ENCODE measurements at places on chromosomes 4 and X.

DNA sequence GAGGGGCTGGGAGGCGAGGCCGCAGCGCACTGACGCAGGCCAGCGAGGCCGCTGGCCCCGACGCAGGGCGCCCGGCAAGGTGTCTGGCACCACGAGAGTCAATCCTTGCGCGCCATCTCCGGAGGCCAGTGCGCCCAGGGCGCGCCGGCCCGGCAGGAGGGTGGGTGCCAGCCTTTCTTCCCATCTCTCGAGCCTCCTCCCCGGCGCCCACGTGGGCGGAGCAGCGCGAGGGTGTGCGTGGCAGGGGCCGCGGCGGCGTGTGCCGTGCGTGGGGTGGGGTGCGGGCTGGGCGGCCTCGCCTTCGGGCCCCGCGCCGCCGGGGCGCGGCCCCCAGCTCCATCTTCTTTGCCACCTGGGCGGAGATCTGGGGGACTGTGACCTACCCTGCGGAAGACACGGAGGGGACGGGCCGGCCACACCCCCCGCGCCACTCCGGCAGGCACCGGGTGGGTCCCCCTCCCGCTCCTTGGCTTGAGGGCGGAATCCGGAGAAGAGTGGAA is 877 bp downstream of the JAKMIP1 start:
- peaks cover 5% of the 10 kb centered on the region for H3K36me3 ChIP-seq
- H3K27me3 ChIP-seq = peaks cover 59% of the 10 kb centered on the region
- no peak overlapping the region for H3K27ac ChIP-seq
- peaks cover 33% of the 10 kb centered on the region for H3K4me1 ChIP-seq
- peak overlapping the region; percentile 79 for H3K4me3 ChIP-seq

- H3K27me3 ChIP-seq = no peaks in the 10 kb centered on the region
- H3K4me3 ChIP-seq = no peak overlapping the region
- no peak for DNase-seq
- H3K27ac ChIP-seq = no peak overlapping the region
These were observed 582.6 kb downstream of the RAPGEF2 start for GRCh38 chr4:159685340-159686092.

GRCh38 chr4:177566691-177567090 is 124.5 kb upstream of the AGA start:
- H3K36me3 ChIP-seq = no peaks in the 10 kb centered on the region
- no peak for DNase-seq
- no peaks in the 10 kb centered on the region for H3K27me3 ChIP-seq

DNA sequence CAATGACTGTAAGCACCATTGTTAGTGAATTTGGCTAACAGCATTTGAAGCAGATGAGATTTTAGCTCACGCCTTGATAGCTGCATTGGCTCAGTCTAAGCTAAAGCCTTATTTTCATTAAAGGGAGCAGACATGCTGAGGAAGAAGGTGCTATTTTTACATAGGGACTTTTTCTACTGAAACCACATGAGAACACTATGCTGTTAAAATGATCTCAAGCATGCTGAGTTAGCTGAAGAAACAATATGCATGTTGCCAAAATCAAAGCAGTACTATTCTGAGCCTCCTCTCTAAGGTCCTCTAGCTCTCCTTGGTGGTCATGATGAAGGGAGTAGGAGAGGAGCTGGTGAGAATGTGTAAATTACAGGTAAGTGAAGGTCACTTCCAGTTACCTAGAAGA is 134.4 kb upstream of the JADE1 start:
- no peak overlapping the region for H3K27ac ChIP-seq
- H3K36me3 ChIP-seq = no peaks in the 10 kb centered on the region
- H3K4me1 ChIP-seq = peaks cover 4% of the 10 kb centered on the region
- no peak overlapping the region for H3K4me3 ChIP-seq
- H3K27me3 ChIP-seq = no peaks in the 10 kb centered on the region

GRCh38 chr4:76197031-76197743 is 16.4 kb downstream of the SCARB2 start:
- no peaks in the 10 kb centered on the region for H3K27me3 ChIP-seq
- no peak overlapping the region for H3K4me3 ChIP-seq
- H3K27ac ChIP-seq = peak overlapping the region; percentile 17
- no peak for DNase-seq

GRCh38 chrX:49876750-49877149 is 2.5 kb upstream of the USP27X start:
- H3K27me3 ChIP-seq = peaks cover 51% of the 10 kb centered on the region
- no peaks in the 10 kb centered on the region for H3K36me3 ChIP-seq
- DNase-seq = no peak
- H3K4me3 ChIP-seq = no peak overlapping the region
- H3K4me1 ChIP-seq = peaks cover 29% of the 10 kb centered on the region

DNA sequence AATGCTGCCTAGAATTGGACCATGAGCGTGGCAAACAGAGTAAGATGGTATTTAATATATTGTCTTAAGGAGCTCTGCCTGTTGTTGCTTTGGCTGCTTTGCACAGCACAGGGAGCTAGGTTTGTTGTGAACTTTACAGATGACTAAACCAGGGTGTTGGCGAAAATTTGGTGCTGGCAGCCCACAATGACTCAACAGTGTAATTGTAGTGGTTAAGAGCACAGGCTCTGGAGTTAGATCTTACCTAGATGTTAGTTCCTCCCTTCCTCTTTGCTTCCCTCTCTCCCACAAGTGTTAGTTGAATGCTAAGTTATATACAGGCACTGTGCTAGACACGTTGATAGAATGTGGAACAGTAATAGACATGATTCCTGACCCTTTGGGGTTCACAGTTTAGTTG is 128.9 kb upstream of the TRPC5 start:
- H3K27ac ChIP-seq = no peak overlapping the region
- H3K36me3 ChIP-seq = no peaks in the 10 kb centered on the region
- peaks cover 2% of the 10 kb centered on the region for H3K4me1 ChIP-seq
- no peak overlapping the region for H3K4me3 ChIP-seq

DNA sequence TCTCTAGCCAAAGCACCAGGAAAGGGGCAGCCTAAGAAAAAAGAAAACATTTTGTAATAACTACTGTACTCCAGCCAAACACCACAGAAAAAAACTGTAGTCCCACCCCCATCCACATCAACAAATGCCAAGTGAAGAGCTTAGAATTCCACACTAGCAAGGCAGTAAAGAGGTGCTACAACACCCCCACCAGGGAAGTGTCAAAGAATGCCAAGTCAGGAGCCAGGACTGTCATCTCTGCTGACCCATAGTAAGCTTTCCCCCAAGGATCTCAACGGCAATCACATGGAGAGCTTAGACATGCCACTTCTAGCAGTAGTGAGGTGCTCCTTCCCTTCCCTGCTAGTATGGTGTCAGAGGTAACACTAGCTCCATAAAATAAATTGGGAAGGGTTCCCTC is 34.4 kb upstream of the CCDC160 start:
- H3K4me1 ChIP-seq = no peaks in the 10 kb centered on the region
- H3K36me3 ChIP-seq = no peaks in the 10 kb centered on the region
- no peak overlapping the region for H3K27ac ChIP-seq
- H3K27me3 ChIP-seq = peaks cover 45% of the 10 kb centered on the region
- no peak for DNase-seq
- no peak overlapping the region for H3K4me3 ChIP-seq

DNA sequence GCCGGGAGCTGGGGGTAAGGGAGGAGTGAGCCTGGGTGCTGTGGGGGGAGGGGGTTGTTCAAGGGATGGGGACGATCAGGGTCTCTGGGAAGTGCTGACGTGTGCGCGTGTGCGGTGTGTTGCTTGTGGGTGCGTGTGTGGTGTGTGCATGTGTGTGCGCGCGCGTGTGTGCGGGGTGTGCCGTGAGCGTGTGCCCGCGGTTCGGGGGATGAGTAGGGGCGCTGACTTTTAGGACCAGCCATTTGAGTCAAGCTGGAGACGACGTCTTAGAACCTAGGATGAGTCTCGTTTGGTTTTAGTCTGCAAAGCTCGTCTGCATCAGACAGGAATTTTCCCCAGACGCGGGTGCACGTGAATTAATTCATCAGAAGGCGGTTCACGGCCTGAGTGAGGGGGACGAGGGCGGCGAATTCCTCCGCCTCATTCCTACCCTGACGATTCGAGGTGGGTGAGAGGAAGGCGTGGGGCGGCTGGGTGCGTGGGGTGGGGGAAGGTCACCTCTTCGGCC is 950 bp upstream of the TMEM271 start:
- H3K36me3 ChIP-seq = no peaks in the 10 kb centered on the region
- no peak overlapping the region for H3K27ac ChIP-seq
- peaks cover 71% of the 10 kb centered on the region for H3K27me3 ChIP-seq
- no peak for DNase-seq
- H3K4me3 ChIP-seq = peak overlapping the region; percentile 48
- H3K4me1 ChIP-seq = peaks cover 14% of the 10 kb centered on the region

GRCh38 chrX:46788902-46789301 is 30.0 kb upstream of the SLC9A7 start:
- peaks cover 21% of the 10 kb centered on the region for H3K27me3 ChIP-seq
- H3K36me3 ChIP-seq = no peaks in the 10 kb centered on the region
- H3K4me3 ChIP-seq = no peak overlapping the region
- DNase-seq = no peak

DNA sequence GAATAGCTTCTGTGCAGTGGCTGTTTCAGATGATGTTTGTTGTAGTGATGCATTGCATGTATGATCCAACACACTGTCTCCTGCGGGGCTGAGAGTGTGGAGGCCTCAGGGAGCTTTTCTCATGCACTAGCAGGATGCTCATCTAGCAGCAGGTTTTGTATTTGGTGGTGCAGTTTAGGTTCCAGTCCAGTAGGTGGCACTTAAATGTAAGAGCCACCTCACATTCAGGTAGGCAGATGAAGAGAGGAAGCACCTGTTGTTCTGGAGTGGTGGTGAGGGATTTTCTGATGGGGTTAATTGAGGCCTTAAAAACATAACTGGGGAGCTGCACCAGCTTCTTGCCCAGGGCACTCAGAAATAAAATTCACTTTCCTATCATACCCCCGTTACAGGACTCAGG is 300.9 kb downstream of the SPIN4 start:
- peaks cover 19% of the 10 kb centered on the region for H3K27me3 ChIP-seq
- no peaks in the 10 kb centered on the region for H3K4me1 ChIP-seq
- no peaks in the 10 kb centered on the region for H3K36me3 ChIP-seq
- H3K4me3 ChIP-seq = no peak overlapping the region
- DNase-seq = no peak

DNA sequence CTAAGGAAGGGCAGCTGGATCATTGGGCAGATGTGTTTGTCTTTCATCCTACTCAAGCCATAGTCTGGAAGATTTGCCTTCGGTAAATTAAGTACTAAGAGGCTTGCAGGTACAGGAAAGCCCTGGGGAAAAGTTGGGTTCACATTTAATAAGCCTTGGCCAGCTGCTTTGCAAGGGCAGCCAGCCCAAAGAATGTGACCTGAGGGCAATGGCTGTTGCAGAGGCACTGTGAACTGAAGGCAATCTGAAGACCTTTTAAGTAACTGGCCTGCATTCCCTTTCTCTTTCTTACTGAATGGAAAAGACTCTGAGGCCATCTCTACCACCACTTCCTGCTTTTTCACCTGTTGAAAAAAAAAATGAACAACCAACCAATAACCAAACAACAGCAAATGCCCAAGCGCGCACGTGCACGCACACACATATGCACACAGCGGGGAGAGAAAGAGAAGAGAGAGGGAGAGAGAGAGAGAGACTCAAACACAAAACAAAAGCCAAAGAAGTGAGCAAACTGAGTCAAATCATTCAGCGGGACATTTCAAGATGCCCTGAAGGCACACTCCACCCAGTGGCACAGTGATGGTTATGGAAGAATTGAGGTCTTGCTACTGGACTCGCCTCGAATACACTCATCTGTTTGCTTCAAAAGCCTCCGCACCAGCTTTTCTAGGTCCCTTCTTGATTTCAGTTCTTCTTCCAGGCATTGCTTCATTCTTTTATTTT is 19.6 kb downstream of the CD40LG start:
- H3K36me3 ChIP-seq = peaks cover 88% of the 10 kb centered on the region
- peaks cover 16% of the 10 kb centered on the region for H3K27me3 ChIP-seq

DNA sequence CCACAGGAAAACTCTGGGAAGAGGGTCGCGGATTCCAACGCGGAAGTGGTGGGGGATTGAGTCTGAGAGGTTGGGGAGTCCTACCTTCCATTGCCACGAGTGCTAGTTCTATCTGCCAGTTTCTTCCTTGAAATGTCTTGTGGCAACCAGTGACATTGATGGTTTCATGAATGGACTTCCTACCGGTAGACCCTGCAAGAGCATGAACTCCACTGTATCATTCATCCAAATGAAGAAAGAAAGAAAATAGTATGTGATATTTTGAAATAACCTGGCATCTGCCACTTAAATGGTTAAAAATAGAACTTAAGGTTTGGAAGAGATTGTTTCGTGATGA is 1.1 kb upstream of the SLC10A7 start:
- DNase-seq = no peak
- no peak overlapping the region for H3K27ac ChIP-seq
- no peaks in the 10 kb centered on the region for H3K27me3 ChIP-seq
- no peaks in the 10 kb centered on the region for H3K36me3 ChIP-seq
- H3K4me1 ChIP-seq = peaks cover 27% of the 10 kb centered on the region
- H3K4me3 ChIP-seq = no peak overlapping the region

DNA sequence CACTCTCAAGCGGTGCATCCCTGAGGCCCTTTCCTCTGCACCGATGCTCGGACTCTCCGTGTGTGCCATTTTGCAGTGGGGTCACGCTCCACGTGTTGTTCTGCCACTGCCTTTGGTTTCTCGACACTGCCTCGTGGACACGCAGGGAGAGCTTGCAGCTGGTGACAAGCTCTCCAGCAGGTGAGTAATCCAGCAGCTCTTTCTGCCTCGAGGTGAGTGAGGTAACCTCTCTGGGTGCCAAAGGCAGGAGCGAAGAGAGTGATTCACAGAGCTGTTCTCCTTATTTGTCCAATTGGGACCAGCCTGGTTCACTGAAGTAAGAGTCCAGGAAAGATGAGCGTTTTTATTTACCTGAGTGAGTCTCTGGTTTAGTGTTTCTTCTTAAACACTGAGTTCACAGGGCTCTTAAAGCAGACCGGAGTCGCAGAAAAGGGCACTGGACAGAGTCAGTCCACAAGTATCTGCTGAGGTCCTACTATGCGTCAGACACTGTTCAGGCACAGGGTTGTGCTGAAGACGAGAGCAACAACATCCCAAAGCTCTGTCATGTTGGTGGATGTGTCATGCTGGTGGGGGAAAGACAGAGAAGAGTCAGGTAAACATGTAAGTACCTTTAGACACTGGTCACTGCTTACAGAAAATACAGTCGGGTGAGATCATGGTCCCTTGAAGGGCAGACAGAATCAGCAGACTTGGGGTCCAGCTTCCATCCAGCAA is 61.8 kb downstream of the FHDC1 start:
- H3K4me3 ChIP-seq = no peak overlapping the region
- no peak overlapping the region for H3K27ac ChIP-seq
- H3K27me3 ChIP-seq = peaks cover 5% of the 10 kb centered on the region
- no peaks in the 10 kb centered on the region for H3K4me1 ChIP-seq

- H3K27ac ChIP-seq = no peak overlapping the region
- H3K27me3 ChIP-seq = no peaks in the 10 kb centered on the region
- H3K4me1 ChIP-seq = peaks cover 2% of the 10 kb centered on the region
These were observed 36.5 kb downstream of the USP46 start for GRCh38 chr4:52622564-52622963.

DNA sequence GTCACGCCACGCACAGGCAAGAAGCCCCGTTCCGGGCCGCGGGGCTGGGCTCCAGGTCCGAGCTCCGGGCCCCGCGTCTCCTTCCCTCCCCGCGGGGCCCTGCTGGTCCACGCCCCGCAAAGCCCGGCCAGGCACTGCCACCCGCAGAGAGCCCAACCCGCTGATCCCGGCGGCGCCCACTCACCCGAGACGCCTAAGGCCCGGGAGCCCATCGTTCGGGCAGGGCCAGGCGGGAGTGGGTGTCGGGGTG is 870 bp downstream of the PDZD4 start:
- DNase-seq = no peak
- H3K27ac ChIP-seq = no peak overlapping the region

Data from activated T-cell treated with anti-CD3 and anti-CD28 coated beads, Interleukin-2, amount 50 U/mL, for 24 hours (primary cell).